Dorsolateral prefrontal cortex (tissue), 122 donors: ENCODE measurements at places on chromosomes 7 and 10. TPM values are rescaled to one million over a fixed set of nuclear protein-coding genes. Genes with fewer than 3 reads are reported as not detected.

GRCh38 chr7:151626422-151627115 is 106.9 kb upstream of the RHEB start:
- DNase-seq, result no peak

GNAT3 gene
- total RNA-seq, result not detected

- peak; percentile 61 for DNase-seq
These were observed 55.8 kb upstream of the MRLN start for GRCh38 chr10:59808896-59809643.

DNA sequence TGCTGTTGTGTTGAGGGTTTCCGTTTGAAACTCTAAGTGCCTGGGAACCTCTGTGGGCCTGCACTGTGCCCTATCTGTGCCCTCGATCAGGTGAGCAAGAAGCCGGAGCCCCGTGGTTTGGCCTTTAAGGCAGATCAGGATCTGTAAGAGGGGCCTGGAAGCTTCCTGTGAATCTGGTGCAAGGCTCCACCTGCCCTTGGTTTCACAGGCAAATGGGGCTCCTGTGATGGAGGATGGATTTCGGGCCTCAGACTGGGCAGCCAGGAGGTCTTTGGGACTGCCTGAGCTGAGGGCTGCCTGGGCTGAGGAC is 21.6 kb downstream of the SCART1 start:
- DNase-seq, result no peak

DNA sequence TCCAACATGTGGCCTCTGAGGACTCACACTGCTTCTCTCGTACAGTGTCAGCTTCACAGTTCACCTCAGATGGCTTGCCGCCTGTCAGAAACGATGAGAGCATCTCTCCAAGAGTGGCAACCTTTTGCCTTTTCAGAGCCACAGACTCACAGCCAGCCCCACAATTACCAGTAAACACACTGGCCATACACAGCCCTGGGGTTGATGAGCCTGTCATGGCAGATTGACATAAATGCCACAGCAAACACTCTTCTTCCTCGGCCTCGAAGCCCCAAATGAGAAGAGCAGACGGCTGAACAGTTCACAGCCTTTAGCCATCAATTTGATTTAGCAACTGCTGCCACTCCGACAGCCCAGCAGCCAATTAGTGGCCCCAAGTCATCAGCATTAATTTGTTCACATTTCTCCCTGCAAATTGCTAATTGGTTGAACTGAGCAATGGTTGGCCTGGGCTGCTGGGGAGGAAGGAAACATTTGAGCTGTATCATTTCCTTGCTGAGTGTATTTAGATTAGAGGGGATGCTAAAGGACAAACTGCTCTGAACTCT is 1142.9 kb downstream of the SORCS3 start:
- DNase-seq, result no peak

ASL gene
- 24.5 TPM for total RNA-seq

DNA sequence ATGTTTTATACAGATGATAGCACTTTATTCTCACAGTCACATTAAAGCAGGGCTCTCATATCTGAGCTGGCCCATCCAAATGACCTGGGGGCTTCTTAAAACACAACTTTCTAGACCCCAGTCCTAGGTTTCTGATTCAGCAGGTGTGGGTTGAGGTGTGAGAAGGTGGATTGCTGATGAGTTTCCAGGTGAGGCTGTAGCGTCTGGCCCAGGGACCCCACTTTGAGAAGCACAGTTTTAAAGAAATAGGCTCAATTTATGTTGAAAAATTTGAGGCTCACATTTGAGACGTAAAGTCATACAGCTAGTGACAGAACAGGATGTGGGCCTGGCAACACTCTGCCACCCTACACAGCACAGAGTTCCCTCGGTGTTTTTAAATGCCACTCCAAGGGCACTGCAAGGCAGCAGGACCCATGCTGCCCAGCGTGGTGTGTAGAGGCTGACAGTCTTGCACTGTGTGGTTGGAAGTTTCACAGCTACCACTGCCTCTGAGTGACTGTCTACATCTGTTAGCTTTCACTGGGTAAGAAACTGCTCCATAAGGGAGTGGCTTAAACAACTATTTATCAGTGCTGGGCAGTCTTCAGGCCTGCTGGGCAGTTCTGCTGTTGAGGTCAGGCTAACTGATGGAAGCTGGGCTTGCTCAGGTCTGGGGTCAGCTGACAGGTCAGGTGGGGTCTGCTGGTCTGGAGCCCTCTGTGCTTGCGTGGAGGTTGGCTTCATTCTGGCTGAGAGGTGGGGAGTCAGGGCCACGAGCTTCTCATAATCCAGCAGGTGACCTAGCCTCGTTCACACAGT is 319.7 kb downstream of the CXCL12 start:
- no peak for DNase-seq

ZNF853 gene
- total RNA-seq, result 26.4 TPM

DNA sequence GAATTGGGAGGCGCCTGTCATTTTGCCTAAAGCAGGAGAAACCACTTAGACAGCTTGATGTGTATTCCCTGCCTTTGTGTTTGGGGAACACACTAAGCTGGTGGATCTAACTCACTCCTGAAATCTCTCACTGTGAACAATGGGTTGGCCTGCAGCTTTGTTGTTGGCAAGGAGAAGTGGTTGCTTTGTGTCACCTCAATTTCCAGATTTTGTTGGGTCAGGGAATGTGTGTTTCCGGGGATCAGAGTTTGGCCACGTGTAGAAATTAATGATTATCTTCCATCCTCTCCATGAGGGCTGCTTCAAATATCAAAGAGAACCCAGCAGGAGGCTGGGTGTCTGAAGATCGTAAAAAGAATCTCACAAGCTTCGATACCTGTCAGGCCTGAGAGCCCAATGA is 27.8 kb downstream of the A1CF start:
- DNase-seq, result no peak

- DNase-seq, result peak; percentile 62
These were observed 782 bp downstream of the IFIT5 start for GRCh38 chr10:89414879-89415821.

OPN4 gene
- not detected for total RNA-seq

DNA sequence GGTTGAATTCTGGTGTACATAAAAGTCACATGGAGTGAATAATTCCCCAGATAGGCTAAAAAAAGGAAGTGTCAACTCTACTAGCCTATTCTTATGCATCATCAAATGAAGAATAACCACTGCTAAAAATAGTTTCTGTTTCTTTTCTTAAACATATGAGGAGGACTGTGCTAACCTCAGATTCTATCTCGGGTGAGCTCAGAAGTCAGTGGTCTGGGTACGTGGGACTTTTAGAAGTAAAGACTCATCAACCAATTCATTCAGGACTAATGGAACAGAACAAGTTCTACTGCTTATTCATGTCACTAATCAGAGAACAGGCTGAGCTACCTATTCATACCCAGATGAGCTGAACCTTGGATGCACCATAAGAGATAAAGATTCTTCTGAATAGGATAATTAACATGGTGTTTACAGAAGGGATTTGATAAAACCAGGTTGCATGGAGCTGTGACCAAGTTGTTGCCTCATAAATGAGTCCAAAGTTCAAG is 9.5 kb upstream of the ASAH2 start:
- DNase-seq, result no peak

- DNase-seq, result no peak
These were observed 3.5 kb downstream of the EBF3 start for GRCh38 chr10:129960481-129961156.

DNA sequence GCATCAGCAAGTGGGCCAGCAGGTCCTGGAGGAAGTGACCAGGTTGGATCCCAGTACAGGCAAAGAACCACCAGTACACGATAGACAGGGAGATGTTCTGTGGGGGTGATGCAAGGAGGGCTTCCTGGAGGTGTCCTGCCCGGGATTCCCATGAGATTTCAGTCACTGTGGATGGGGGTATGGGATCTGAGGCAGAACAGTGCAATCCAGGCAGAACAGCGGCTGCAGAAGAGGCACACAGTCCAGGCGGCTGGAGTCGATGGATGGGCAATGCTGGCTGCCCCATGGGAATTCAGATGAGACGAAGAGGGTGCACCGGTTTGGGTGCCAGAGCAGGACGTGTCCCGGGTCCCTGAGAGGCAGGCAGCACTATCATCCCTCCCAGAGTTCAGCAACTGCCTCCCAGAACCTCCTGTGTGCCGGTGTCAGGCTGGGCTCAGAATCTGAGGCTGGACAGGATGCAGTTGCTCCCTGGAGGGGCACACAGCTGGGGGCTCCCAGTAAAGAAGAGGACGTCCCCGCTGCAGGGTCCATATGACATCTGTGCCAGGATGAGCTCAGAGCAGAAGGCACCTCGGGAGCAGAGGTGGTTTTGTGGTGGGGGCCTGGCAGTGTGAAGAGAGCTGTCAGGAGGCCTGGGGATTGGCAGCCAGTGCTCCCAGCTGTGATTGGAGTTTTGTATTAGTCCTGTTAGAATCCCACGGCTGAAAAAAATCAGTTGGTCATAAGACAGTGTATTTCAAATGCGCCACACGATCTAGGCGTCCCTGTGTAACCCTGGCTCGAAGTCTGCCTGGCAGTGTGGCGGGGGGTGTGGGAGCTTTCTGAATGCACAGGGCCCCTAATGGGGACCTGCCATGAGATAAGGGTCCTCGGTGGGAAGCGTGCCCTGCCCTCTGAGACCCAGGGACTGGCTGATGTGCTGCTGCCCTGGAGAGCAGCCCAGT is 3.2 kb downstream of the KNDC1 start:
- DNase-seq, result no peak

SYCE1 gene
- total RNA-seq, result 20.1 TPM

DNA sequence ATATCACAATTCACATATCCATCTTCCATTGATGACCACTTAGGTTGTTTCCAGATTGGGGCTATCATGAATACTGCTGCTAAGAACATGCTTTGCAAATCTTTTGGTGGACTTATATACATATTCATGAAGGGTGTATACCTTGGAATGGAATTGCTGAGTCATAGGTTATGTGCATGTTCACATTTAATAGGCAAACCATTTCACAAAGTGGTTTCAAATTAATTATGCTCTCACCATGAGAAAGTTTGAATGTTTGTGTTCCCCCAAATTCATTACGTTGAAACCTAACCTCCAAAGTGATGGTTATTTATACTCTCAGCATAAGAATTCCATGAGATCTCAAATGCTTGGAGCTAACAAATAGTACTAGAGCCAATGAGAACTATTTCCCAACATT is 86.4 kb downstream of the VPS41 start:
- no peak for DNase-seq

CNTNAP2 gene
- 248 TPM for total RNA-seq

VWDE gene
- 3.1 TPM for total RNA-seq

NUTM2B gene
- total RNA-seq, result 1.5 TPM

DNA sequence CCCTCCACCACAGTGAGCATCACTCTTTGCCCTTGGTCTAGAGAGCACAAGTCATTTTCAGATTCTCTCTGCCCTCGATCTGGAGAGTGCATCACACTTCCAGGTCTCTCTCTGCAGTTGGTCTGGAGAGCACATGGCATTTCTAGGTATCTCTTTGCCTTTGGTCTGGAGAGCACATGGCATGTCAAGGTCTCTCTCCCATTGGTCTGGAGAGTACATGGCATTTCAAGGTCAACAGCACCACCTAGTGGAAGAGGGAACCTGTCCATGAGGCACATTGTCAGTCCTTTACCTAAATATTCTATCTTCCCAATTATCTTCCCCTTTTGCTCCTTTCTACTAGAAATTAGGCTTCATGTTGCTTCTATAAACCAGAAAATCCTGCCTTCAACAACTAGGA is 1139.4 kb downstream of the XPNPEP1 start:
- DNase-seq, result no peak

TMEM176A gene
- total RNA-seq, result 9.4 TPM

FAM241B gene
- 40.3 TPM for total RNA-seq

OPTN gene
- 140 TPM for total RNA-seq

DNA sequence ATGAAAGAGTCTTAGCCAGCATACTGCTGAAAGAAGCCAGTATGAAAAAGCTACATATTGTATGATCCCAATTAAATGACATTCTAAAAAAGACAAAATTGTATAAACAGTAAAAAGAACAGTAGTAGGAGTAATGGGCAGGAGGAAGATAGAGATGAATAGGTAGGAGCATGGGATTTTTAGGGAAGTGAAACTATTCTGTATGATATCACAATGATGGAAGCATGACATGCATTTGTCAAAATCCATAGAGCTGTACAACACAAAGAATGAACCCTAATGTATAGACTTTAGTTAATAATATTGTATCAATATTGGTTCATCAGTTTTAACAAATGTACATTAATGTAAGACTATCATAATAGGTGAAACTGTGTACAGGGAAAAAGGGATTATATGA is 147.9 kb downstream of the IMMP2L start:
- DNase-seq, result no peak

DNA sequence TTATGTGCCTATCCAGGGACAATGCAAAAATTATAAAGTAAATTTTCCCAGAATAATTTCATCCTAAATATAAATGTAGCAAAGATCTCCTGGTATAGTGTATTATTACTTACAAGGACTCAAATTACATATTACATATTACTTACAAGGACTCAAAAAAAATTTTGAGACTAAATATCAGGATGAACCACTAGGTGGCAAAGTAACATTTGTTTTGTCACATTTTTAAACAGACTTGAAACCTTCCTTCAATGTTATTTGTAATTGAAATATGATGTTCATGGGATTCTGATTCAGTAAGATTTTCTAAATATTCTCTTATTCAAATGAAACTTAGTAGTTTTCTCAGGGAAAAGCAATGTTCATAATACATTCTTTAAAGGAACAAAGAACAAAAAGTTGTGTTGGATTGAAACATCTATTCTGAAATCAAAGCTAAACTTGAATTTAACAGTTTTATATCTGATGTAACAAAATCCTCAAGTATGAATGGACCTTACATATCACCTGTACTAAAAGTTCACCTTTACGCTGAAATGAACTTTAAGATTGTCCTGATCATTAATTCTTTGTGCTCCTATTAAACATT is 74.3 kb upstream of the GNAI1 start:
- DNase-seq, result no peak

AMZ1 gene
- total RNA-seq, result 15.5 TPM

DNA sequence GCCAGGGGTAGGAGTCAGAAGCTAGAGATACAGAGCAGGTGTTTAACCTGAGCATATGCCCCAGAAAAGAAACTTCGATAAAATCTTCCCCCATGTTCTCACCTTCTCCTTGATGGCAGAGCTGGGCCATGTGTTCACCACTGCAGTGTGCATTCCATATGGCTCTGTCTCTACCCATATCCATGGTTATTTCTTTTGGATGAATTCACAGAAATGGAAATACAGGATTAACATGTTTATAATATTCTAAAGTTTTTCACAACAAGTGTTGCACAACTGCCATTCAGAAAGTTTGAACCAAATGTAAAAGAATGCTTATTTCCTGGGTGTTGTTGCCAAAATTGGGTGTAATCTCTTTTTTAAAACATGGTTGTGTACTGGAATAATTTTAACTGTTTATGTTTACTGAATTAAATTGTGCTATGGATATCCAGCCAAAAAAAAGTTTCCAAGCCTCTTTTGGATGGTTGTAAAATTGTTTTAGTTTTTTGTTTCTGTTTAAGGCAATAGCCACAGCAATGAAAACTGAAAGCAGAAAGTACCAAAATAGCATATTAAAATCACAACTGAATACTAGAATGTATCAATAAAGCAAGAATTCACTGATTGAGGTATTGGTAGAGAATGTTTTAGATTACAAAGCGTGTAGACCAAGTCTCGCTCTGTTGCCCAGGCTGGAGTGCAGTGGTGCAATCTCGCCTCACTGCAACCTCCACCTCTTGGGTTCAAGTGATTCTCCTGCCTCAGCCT is 19.9 kb upstream of the CCNY start:
- DNase-seq, result no peak

- DNase-seq, result no peak
These were observed 312.1 kb upstream of the MEOX2 start for GRCh38 chr7:15998617-15999016.

SPDYE16 gene
- total RNA-seq, result 0.66 TPM

RAPGEF5 gene
- 239 TPM for total RNA-seq

SEC23IP gene
- total RNA-seq, result 32.2 TPM

MYO1G gene
- 2.2 TPM for total RNA-seq
